ENCODE measurements at places on chromosomes 2 and 18.
A peak's percentile ranks its signal among the peaks of the same experiment; 100 is the strongest.

- ATAC-seq, result no peak
Measured at GRCh38 chr2:12113412-12113811, 367.0 kb downstream of the LPIN1 start.

DNA sequence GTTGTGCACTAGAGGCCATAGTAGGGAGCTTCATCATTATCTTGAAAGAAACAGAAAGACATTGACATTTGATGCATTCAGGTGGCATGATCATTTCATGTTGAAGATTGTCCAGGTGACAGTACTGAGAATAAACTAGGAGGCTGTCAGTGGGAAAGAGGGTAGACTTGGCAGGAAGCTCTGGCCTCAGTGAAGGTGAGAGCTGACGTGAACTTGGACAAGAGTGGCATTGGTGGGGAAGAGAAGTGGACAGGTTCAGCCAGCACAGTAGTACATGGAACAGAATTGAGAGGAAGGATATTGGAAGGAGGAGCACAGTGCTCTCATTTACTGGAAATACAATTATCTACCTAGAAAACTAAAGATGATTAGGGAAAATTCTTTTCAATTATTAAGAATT lies 245.2 kb downstream of the CYRIA start:
- ATAC-seq, result no peak

GRCh38 chr2:166381-166780 lies 97.5 kb downstream of the SH3YL1 start:
- ATAC-seq, result peak; percentile 17

- no peak for ATAC-seq
Measured at GRCh38 chr18:45046228-45046627, 365.5 kb downstream of the SETBP1 start.

GRCh38 chr2:73253400-73253799 lies 19.3 kb downstream of the CCT7 start:
- ATAC-seq, result peak; percentile 12

Data from motor neuron (in vitro differentiated cells).